ENCODE measurements at places on chromosomes 3 and 15.
A peak's percentile ranks its signal among the peaks of the same experiment; 100 is the strongest.

GRCh38 chr3:70527026-70527425, 214.6 kb upstream of the MDFIC2 start:
- no peaks in the 10 kb centered on the region for H3K36me3 ChIP-seq
- no peaks in the 10 kb centered on the region for H3K27me3 ChIP-seq
- H3K4me1 ChIP-seq: no peaks in the 10 kb centered on the region
- H3K27ac ChIP-seq: no peak overlapping the region
- DNase-seq: no peak
- no peak overlapping the region for H3K4me3 ChIP-seq

- H3K36me3 ChIP-seq: peaks cover 11% of the 10 kb centered on the region
- no peak overlapping the region for H3K27ac ChIP-seq
- no peak for DNase-seq
These were observed 64.9 kb downstream of the MEF2A start for GRCh38 chr15:99630607-99631131.

- H3K27ac ChIP-seq: no peak overlapping the region
- peaks cover 23% of the 10 kb centered on the region for H3K4me1 ChIP-seq
- H3K4me3 ChIP-seq: peak overlapping the region; percentile 76
- peaks cover 17% of the 10 kb centered on the region for H3K36me3 ChIP-seq
- H3K27me3 ChIP-seq: no peaks in the 10 kb centered on the region
- DNase-seq: no peak
These were observed 653 bp upstream of the MFSD1 start for GRCh38 chr3:158801201-158801600.

GRCh38 chr3:72246685-72247084, 461.7 kb upstream of the PROK2 start:
- DNase-seq: no peak
- H3K27ac ChIP-seq: no peak overlapping the region
- H3K4me1 ChIP-seq: no peaks in the 10 kb centered on the region
- H3K27me3 ChIP-seq: no peaks in the 10 kb centered on the region
- H3K36me3 ChIP-seq: no peaks in the 10 kb centered on the region

DNA sequence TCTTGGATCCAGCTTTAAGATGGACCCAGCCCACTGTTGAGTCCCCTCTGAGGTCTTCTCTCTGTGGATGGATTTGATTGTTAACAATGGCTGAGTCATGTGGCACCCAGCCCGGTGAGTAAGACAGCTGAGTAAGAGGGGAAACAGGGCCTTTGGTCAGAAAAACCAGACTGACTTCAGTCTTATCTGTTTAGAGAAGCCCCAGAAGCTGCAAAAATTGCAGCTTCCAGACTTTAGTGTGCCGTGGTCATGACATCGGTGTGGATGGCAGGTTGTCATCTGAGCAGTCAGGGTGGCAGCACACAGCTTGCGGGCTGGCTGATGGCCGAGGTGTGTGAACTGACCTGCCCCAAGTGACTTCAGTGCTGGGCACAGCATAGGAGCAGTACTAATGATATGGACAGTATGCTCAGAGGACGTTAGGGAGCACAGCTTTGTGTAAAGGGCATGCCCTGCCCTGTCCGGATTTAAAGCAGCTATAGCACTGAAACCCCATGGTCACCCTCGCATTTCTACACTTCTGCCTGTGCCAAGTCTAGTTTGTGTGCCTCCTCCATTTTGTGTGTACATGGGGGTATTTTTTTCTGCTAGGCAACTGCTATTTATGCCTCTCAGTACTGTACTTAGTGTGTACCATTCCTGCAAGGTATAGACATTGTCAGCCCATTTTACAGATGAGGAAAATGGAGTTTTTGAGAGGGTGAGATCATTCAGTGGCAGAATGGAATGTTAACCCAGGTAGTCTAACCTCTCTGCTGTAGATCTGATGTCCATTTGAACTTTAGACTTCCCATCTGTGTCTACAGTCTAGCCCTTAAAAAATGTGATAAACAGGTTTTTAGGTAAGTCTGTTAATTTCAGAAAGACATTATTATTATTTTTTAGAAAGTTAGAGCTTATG, 44.4 kb downstream of the FLNB start:
- peak overlapping the region; percentile 54 for H3K27ac ChIP-seq
- peak; percentile 93 for DNase-seq
- H3K4me3 ChIP-seq: no peak overlapping the region
- peaks cover 32% of the 10 kb centered on the region for H3K4me1 ChIP-seq
- no peaks in the 10 kb centered on the region for H3K27me3 ChIP-seq

GRCh38 chr3:4581124-4581424, 87.9 kb downstream of the ITPR1 start:
- H3K4me3 ChIP-seq: no peak overlapping the region
- H3K4me1 ChIP-seq: peaks cover 49% of the 10 kb centered on the region
- no peaks in the 10 kb centered on the region for H3K27me3 ChIP-seq

GRCh38 chr15:70566989-70567388, 196.4 kb downstream of the UACA start:
- peaks cover 10% of the 10 kb centered on the region for H3K4me1 ChIP-seq
- no peak overlapping the region for H3K27ac ChIP-seq
- no peak overlapping the region for H3K4me3 ChIP-seq
- DNase-seq: no peak

- H3K27ac ChIP-seq: no peak overlapping the region
- no peak overlapping the region for H3K4me3 ChIP-seq
- peaks cover 51% of the 10 kb centered on the region for H3K4me1 ChIP-seq
- H3K36me3 ChIP-seq: peaks cover 2% of the 10 kb centered on the region
- H3K27me3 ChIP-seq: no peaks in the 10 kb centered on the region
- DNase-seq: peak; percentile 41
These were observed 84.8 kb downstream of the SMAD3 start for GRCh38 chr15:67150023-67150860.

GRCh38 chr3:159763011-159763601, 225.5 kb upstream of the IL12A start:
- peak overlapping the region; percentile 82 for H3K27ac ChIP-seq
- H3K4me1 ChIP-seq: peaks cover 17% of the 10 kb centered on the region
- H3K36me3 ChIP-seq: no peaks in the 10 kb centered on the region
- H3K4me3 ChIP-seq: peak overlapping the region; percentile 84
- no peaks in the 10 kb centered on the region for H3K27me3 ChIP-seq
- DNase-seq: peak; percentile 98

- H3K27ac ChIP-seq: no peak overlapping the region
- no peak for DNase-seq
- no peaks in the 10 kb centered on the region for H3K36me3 ChIP-seq
- no peak overlapping the region for H3K4me3 ChIP-seq
- H3K27me3 ChIP-seq: no peaks in the 10 kb centered on the region
These were observed 213.9 kb upstream of the RBMS3 start for GRCh38 chr3:29067007-29067406.

GRCh38 chr3:69294014-69294766, 91.7 kb downstream of the FRMD4B start:
- no peak overlapping the region for H3K27ac ChIP-seq
- H3K36me3 ChIP-seq: peaks cover 10% of the 10 kb centered on the region
- no peaks in the 10 kb centered on the region for H3K4me1 ChIP-seq
- no peak overlapping the region for H3K4me3 ChIP-seq
- H3K27me3 ChIP-seq: no peaks in the 10 kb centered on the region

DNA sequence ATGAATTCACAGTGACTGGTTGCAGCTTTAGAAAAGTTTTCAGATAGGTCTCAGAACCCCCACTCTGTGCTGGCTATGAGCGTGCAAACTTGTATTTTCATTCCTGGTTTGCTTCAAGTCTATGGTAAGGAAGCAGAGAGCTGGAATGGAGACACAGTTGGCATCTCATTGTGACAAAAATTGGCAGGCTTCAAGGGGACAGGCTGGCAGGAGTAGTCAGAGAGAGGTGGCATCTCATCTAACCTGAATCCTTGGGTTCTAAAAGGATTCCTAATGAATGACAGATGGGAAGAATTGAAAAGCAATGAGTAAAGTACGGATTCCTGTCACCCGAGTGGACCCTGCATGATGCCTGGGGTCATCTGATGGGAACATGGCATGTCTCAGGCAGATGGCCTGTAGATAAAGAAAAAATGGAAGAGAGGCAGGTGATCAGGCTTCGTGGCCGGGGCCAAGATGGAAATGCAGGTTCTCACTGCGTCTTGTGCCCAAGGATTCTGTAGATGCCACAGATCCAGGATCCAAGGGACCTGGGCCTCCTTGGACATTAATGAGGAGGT, 89.4 kb upstream of the ABHD17C start:
- H3K4me1 ChIP-seq: peaks cover 3% of the 10 kb centered on the region
- H3K36me3 ChIP-seq: no peaks in the 10 kb centered on the region
- DNase-seq: no peak
- no peak overlapping the region for H3K4me3 ChIP-seq

GRCh38 chr3:10299679-10300078, 6.9 kb upstream of the GHRL start:
- no peak for DNase-seq
- no peaks in the 10 kb centered on the region for H3K27me3 ChIP-seq
- peak overlapping the region; percentile 7 for H3K27ac ChIP-seq
- no peak overlapping the region for H3K4me3 ChIP-seq

DNA sequence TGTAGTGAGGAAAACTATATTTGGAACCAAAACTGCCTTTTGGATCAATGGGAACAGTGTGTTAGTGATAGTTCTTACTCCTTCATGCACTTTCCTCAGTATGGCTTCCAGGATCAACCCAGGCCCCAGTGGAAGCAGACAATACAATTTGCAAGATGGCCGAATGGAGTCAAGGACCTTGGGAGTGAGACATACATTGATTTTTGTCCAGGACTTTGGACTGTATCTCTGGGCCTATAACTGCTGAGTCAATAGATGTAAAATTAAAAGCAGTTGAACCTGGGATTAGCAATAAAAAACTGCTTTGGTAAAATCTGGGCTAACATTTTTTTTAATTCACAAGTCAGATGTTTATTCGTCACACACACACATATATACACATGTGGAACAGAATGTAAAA, 1.8 kb downstream of the ARRDC4 start:
- no peak for DNase-seq
- H3K27ac ChIP-seq: no peak overlapping the region
- no peaks in the 10 kb centered on the region for H3K27me3 ChIP-seq
- H3K4me1 ChIP-seq: peaks cover 31% of the 10 kb centered on the region

DNA sequence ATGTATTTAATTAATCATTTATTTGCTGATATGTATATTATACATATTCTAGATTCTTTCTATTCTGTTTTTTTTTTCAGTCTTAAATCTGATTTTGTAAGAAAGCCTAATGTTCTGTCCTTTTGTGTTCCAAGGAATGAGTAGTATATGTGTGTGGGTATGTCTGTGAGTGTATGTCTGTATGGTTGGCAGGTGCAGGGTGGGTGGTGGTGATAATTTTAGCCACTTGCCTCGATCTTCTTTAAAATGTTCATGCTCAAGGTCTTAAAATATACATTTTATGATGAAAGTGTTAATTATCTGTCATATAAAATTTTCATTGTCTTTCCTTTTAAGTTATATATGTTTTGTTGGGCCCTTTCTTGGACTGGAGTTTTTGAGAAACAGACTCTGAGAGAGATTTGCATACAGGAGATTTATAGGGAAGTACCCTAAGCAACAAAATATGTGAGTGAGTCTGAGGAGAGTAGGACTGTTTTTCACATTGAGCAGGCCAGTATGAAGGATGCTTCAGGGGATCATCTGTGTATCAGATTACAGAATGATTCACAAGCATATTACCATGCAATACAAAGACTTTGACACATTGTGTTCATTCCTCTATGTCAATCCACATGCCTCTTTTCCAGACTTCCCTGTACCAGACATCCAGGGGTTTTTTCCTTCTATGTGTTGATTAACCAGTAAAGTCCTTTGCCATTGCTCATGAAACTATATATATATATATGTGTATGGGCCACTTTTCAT, 211.0 kb upstream of the DPPA4 start:
- H3K4me3 ChIP-seq: no peak overlapping the region
- H3K36me3 ChIP-seq: no peaks in the 10 kb centered on the region
- H3K4me1 ChIP-seq: no peaks in the 10 kb centered on the region
- no peak overlapping the region for H3K27ac ChIP-seq

- H3K4me1 ChIP-seq: peaks cover 12% of the 10 kb centered on the region
- H3K27me3 ChIP-seq: no peaks in the 10 kb centered on the region
- no peaks in the 10 kb centered on the region for H3K36me3 ChIP-seq
- no peak overlapping the region for H3K27ac ChIP-seq
These were observed 288.7 kb upstream of the RORA start for GRCh38 chr15:61517776-61518175.

DNA sequence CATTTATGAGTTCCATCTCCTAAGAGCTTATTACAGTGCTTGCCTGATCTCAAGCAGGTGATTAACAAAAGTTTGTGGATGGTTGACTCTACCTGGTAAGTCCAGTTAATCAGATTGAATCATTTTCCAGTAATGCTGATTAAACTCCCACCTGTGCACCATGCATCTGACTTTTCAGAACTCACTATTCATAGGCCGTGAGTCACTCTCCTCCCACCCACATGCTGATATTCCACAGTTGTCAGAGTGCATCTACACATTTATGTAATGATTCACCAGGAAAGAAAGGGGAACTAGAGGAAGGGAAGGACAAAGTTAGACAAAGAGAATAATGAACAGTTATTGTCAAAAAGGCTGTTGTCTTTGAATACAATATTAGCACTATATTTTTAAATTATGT, 106.2 kb upstream of the UBE3A start:
- no peak overlapping the region for H3K27ac ChIP-seq
- H3K4me3 ChIP-seq: no peak overlapping the region
- H3K27me3 ChIP-seq: no peaks in the 10 kb centered on the region
- H3K36me3 ChIP-seq: no peaks in the 10 kb centered on the region

DNA sequence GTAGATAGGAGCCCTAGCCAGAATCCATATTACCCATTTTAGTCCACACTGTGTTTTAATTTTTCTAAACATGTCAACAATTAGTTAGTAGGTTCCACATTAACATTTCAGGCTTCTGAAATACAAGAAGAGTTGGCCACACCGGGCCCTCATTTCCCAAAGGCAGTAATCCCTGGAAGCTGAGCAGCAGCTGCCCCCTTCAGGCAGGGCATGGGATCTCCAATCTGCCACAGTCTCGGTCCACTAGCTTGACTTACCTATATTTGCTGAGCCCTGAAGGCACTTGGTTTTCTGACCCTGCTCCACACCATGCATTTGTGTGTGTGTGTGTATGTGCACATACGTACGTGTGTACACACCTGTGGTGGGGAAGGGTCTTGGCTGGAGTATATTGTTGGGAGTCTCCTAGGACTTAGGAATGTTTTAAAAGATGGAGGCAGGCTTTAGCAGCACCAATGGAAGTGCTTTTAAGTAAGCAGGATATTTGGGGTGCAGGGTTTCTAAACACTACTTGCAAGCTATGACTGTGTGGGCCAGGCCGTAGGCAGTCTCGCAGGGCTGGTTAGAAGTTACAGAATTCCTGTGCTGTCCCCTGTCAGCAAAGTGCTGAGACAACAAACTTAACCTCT, 71.2 kb upstream of the SOX14 start:
- DNase-seq: peak; percentile 5
- H3K36me3 ChIP-seq: no peaks in the 10 kb centered on the region
- H3K27me3 ChIP-seq: peaks cover 2% of the 10 kb centered on the region
- H3K4me3 ChIP-seq: no peak overlapping the region
- H3K27ac ChIP-seq: no peak overlapping the region

Measured in common myeloid progenitor, CD34-positive (primary cell).